ENCODE measurements at places on chromosomes 5 and 9.

DNA sequence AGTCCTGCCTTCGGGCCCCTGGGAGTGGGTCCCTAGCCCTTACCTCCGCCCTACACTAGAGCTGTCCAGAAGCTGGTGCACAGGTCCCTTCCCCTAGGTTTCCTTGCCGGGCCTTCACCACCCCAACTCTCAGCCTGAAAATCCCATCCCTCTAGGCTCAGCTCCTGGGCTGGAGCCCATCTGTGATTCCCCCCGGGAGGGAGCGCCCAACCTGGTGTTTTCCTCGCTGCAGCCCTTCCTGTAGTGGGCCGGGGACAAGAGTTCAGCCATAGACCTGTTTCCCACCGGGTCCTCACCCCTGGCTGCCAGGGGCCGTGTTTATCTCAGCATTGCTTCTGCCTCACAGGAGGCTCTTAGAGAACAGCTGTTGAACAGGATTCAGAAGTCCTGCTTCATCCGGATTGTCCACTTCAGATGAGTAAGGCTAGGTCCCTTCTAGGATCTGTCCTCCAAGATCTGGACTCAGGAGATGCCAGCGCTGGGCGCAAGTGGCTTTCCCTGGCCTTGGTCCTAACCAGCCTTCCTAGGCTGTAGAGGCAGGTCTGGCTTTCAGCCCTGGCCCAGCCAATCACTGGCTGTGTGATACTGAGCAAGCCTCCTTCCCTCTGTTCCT lies 965 bp downstream of the GLIPR2 start:
- DNase-seq: no peak

DNA sequence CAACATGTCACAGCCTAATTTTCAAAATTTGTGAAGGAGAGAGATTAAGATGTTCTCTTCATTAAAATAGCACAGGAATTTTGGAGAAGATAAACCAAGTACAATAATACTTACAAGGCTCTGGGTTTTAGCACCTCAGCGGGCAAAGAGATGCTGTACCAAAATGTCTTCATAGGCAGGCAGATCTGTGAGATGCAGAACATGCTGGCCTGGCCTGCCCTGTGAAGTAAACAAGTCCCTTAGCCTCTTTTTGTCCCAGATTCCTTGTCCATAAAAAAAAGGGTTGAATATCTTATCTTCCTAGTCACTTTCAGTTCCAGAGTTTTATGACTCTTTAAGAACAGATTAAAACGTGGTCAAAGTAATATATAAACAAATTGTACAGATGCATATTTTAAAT lies 53.0 kb upstream of the C6 start:
- no peak for DNase-seq

DNA sequence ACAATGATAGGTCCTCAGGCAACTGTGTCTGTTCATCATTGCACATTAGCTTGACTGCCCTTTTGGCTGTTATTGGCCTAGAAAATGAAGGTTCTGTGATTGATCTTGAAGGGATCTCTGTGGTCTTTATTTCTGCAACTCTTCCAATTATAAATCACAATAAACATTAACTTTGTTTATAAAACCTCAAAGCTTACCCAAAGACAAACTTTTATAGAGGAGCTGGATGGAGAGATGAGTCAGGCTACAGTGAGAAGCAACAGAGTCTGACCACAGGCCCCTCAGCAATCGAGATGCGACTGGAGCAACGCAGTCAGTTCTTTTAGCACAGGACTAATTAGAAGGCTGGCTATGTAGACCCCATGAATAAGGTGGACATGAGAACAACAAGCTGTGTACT lies 5.3 kb downstream of the MACROH2A1 start:
- DNase-seq: no peak

GRCh38 chr5:129412721-129413120 lies 47.4 kb upstream of the ADAMTS19 start:
- DNase-seq: no peak

- DNase-seq: no peak
These were observed 138.1 kb downstream of the ATPSCKMT start for GRCh38 chr5:10111571-10111970.

DNA sequence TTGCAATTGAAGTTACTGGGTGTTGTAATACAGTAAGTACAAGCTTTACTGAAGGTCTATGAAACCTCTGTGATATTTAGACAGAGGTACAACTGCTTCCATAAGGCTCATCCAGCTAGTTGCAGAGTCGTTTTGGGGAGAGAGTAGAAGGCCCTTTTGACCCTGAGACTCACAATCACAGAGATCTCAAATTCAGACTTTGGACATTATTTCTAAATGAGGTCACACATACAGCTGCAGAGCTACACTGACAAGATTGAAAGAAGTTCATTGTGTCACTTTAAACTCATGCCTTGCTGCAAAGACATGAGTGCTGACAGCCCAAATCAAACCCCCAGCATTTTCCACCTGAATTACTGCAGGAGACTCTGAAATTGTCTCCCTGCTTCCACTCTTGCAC lies 205.9 kb upstream of the TMEM161B start:
- DNase-seq: no peak

- DNase-seq: no peak
These were observed 23.4 kb upstream of the FAM169A start for GRCh38 chr5:74889523-74890105.

DNA sequence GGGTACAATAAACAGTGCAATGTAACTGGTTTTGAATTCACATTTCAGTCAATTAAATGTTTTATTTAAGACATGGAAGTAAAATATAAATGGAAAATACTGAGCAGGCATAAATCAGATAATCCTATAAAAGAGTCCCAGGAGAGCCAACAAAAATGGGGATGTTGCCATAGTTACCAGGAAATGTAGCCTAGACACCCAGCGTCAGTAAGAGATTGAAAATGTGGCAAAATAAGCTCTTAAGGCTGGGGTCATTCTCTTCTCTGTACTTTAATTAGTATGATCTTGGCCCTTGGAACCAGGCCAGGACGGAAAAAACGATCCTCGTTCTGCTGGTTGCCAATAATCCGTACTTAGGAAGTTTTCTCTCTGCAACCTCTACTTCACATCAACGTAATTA lies 18.9 kb upstream of the RASEF start:
- DNase-seq: no peak

DNA sequence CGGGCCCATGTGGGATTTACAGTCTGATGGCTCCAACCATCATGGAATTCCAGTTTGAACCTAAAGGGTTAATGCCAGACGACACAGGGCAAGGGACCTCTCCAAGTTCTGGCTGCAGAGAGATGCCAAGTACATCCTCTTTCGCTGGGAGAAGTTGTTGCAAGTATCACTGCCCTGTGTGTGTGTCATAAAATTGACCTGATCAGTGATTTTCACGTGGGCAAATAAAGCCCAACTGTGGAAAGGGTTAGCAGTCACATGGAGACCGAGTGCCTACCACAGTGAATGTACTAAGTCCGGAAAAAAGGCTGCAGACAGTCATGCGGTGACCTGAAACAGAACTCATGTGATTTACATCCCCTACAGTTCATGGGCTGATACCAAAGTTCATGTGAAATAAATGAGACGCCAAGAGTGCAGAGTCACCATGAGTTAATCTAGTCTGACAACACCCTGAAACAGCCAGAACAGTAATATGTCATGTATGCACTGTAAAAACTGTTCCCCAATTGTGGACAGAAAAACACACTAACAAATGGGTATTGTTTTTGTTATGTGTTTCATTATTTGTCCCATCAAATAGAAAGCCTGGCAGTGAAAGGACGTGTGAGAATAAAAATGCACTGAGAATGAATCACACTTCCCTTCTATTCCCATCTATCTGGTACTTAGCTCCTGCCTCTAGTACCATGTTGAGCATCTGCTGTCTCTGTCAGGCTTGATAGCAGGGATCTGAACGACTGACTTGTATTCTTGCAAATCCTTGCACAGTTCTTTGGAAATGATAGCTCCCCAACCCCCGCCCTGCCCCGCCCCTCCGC lies 115.7 kb downstream of the SUSD1 start:
- DNase-seq: no peak

GRCh38 chr5:7330256-7330655 lies 65.7 kb upstream of the ADCY2 start:
- no peak for DNase-seq
